ENCODE measurements at places on chromosomes 6 and 20.

- DNase-seq, result no peak
Observed at GRCh38 chr6:161561908-161562307, 288.0 kb upstream of the AGPAT4 start.

- no peak for DNase-seq
Observed at GRCh38 chr6:89501222-89501621, 68.3 kb downstream of the ANKRD6 start.

DNA sequence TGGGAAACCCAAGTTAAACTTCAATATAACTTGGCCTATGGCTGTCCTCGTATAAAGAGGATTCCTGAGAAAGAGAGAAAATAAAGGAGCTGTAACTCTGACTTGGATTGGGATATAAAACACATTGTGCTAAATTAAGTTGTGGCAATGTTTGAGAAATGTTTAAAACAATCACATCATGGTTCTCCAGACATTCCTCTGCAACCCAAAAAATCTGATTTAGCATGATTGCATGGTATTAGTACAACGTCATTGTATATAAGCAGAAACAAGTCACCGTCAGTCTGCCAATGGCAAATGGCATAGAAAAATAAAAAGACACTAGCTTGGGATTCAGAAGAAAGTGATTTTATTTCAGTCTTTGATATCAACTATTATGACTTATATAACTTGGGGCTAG is 140.2 kb upstream of the FAM83B start:
- no peak for DNase-seq

- DNase-seq, result no peak
Observed at GRCh38 chr6:13377054-13377758, 48.9 kb upstream of the TBC1D7 start.

DNA sequence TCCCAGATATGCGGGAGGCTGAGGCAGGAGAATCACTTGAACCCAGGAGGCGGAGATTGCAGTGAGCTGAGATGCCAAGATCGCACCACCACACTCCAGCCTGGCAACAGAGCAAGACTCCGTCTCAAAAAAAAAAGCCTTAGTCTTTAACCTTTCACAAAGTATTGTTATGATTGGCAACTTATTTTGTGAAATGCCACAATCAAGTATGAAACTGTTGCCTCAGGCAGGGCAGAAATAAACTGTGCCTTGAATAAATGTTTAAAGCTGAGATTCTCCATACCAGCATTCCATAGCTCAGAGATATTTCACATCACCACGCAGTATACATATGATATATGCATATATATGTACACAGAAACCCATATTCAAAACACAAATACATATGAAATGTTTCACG is 120.1 kb upstream of the CCDC28A start:
- DNase-seq, result no peak

Measured in kidney epithelial cell (primary cell).